ENCODE measurements at places on chromosomes 11 and 22.
A peak's percentile ranks its signal among the peaks of the same experiment; 100 is the strongest.

- no peak for DNase-seq
Measured at GRCh38 chr11:11279956-11280689, 72.9 kb downstream of the CSNK2A3 start.

- DNase-seq: no peak
Measured at GRCh38 chr11:100851147-100851546, 164.1 kb downstream of the ARHGAP42 start.

DNA sequence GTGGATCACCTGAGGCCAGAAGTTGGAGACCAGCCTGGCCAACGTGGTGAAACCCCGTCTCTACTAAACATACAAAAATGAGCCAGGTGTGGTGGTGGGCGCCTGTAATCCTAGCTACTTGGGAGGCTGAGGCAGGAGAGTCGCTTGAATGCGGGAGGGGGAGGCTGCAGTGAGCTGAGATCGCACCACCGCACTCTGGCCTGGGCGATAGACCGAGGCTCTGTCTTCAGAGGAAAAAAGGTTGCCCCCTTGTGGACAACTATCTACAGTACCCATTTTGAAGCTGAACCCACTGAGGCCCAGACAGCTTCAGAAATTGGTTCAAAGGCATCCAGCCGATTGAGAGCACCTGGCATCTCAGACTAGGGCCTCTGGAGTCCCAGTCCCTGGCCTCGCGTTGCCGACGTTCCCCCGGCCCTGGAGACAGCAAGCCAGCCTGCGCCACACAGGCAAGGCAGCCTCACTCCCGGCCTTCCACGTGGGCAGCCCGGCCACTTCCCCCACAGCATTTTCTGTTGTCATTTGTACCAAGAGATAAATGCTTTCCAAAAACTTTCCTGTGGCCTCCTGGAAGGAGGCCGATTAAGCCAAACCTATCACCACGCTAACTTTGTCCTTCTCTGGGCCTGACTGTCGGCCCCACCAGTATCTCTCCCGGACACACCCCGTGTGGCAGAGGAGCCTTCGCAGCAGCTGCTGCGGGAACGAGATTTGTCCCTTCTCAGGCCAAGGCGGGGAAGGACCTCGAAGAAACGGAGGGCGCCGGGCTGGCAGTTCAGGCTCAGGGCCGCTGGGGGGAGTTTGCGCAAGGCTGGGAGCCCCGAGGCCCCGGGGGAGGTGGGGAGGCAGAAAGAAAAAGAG, 82.8 kb downstream of the FLI1 start:
- DNase-seq: peak; percentile 15

GRCh38 chr11:94664346-94664745, 97.2 kb downstream of the PIWIL4 start:
- no peak for DNase-seq

DNA sequence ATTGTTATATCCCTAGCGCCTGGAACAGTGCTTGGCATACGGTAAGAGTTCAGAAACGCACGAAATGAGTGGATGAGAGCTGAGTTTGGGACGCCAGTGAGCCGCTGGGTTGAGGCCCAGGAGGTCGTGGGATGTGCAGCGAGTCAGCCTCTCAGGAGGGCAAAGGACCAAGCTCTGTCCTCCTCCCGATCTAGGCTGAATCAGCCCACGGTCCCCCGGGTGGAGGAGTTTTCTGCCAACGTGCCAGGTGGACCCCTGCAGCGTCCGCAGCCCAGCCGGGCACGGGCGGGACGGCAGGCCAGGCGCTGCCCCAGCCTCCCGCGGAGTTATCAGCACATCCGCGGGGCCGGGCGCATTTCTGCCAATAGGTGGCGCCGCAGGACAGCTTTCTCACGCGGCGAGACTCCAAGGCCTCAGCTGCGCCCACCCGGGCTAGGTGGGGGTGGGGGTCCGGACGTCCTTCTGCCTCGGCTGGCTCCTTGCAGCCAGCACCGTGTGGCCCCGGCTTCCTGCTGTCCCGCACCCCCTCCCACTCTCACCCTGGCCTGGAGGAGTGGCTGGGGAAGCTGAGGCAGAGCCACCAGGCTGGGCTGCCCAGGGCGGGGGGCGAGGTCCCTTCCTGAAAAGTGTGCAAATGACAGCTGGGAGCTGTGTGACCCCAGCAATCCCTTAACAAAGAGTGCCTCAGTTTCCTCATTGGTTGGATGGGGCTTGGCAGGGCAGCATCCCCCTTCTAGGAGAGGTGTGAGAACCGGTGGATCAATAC, 2.2 kb upstream of the RPS19BP1 start:
- peak; percentile 63 for DNase-seq

- DNase-seq: no peak
Measured at GRCh38 chr11:38392176-38392575, 1794.1 kb upstream of the RAG2 start.

- DNase-seq: no peak
Measured at GRCh38 chr11:33533386-33534052, 167.1 kb downstream of the C11orf91 start.

DNA sequence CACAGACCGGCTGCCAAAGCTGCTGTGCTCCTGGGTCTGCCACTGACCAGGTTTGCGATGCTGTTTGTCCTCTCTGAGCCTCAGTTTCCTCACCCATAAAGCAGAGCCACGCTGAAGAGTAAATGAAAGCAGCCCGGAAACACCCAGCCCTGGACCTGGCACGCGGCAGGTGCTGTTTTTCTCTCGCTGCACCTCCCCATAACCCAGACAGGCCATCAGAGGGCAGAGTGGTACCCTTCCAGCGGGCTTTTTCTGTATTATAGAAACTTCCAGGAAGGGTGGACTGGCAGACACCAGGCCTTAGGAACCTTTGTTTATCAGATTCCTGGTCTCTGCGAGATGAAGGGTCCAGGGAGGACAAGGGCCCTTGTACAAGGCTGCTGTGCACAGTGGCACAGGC, 17.9 kb upstream of the FGF19 start:
- DNase-seq: no peak

- DNase-seq: no peak
Measured at GRCh38 chr11:128695539-128696221, 1.8 kb downstream of the FLI1 start.

- no peak for DNase-seq
Measured at GRCh38 chr22:35589756-35590093, 27.4 kb downstream of the MB start.

DNA sequence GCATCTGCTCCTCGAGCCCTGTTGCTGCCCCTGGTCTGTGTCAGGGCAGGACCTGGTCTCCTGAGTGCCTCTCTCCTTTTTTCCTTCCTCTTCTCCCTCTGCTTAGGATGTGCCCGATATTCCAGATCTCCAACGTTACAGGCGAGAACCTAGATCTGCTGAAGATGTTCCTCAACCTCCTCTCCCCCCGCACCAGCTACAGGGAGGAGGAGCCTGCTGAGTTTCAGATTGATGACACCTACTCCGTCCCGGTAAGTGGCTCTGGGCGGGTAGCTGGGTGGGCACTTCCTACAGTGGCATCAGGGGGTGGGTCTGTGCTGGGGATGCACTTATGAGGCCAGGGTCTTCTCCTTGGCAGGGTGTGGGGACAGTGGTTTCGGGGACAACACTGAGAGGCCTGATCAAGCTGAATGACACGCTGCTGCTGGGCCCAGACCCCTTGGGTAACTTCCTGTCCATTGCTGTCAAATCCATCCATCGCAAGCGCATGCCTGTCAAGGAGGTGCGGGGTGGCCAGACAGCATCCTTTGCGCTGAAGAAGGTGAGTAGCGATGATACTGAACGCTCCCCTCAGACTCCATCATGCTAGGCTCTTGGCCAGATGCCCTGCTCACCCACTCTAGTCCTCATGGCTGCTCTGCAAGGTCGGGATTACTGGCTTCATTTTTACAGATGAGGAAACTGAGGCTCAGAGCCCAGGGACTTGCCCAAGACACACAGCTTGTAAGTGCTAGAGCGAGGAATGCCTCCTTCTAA, 20.3 kb downstream of the GTPBP1 start:
- no peak for DNase-seq

DNA sequence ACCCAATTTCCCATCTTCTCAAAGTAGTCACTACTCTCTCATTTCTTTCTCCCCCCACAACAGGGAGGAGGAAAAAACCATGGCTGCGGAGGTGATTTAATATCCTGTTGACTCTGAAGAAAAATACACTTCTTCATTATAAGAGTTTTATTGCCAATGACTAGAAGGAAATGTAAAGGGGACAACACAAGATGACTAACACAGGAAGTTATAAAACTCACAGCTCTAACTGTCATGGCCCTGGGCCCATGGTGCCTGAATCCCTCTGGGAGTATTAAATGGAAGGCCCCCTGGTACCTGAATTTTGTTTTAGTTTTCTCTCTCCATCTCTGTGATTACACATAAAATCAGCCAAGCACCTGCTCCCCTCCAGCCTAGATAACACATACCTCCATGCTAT, 352.8 kb upstream of the FAT3 start:
- no peak for DNase-seq

DNA sequence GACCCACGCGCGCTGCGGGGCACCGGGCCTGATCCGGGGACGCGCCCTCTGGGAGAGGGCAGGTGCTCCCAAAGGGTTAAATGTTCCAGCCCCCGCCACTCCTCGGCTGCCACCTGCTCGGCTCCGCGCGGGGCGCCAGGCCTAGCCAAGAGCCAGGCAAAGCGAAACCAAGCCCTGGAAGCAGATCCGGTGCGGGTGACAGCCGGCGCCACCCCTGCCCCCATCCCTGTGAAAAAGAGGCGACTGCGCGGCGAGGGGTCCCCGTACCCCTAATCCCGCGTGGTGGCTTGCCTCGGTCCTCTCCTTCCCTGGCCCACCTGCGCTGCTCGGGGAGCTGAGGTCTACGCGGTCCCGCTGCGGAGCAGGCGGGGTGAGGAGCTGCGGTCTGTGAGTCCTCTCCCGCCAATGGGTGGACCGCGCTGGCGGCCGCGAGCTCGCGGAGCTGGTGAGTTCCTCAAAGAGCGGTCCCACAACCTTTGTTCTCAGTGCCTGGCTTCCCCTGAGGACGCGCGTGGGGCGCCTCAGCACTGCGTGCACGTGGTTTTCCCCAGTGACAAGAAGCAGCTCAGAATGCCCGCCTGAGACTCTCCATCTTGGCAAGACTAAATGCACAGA, at the start of gene ME3:
ME3 (minus strand) TSS at position 610 of the 615 bp plus-strand sequence.
- DNase-seq: no peak

DNA sequence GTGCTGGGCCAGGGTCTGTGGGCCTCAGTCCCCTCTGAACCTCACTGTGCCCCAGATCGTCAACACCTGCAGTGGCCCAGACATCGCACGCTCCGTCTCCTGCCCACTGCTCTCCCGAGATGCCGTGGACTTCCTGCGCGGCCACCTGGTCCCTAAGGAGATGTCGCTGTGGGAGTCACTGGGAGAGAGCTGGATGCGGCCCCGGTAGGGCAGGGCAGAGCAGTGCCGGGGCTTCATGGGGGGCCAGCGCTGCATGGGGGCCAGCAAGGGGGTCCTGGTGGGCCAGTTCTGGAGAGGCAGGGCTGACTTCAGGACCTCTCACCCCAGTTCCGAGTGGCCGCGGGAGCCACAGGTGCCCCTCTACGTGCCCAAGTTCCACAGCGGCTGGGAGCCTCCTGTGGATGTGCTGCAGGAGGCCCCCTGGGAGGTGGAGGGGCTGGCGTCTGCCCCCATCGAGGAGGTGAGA, 16.3 kb downstream of the EPS8L2 start:
- DNase-seq: no peak

DNA sequence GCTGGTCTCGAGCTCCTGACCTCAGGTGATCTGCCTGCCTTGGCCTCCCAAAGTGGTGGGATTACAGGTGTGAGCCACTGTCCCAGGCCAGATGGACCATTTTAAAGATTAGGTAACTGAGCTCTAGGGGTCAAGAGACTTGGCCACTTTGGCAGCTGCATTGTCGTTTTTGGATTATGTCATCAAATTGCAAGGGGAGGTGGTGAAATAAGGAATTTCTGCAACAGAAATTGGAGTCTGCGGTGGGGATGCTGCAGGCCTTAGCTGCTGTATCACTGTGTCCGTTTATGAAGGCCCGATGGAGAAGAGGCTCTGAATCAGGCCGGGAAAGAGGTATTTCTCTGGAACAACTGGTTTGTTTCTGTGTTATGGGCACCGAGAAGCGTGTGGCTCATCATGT, 34.6 kb downstream of the PTPRJ start:
- DNase-seq: no peak

- DNase-seq: no peak
Measured at GRCh38 chr22:46202897-46203600, 47.0 kb downstream of the CDPF1 start.

GRCh38 chr11:18768978-18769377, 22.6 kb downstream of the PTPN5 start:
- DNase-seq: no peak

GRCh38 chr22:43955883-43956782, 891 bp downstream of the SAMM50 start:
- no peak for DNase-seq

DNA sequence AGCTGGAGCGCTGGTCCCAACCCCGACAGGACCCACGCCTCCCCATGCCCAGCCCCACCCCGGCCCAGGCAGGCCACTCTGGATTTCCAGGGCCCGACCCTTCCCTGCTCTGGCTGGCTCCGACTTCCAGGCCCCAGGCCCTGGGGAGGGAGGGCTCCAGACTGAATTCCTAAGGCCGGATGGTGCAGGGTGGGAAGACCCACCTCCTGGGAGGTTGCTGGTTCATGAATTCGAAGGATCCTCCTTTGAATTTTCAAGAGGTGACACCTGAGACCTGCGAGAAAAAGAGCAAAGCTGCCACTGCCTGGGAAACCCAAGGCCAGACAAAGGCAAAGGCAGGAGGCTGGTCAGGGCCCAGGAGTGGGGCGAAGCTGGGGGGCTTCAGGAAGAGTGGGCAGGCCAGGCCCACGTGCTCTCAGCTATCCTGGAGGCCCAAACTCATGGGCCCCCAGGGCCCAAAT, 47.0 kb upstream of the LINC01488 start:
- no peak for DNase-seq

- DNase-seq: no peak
Measured at GRCh38 chr11:112118176-112118575, 31.5 kb downstream of the SDHD start.

Measured in stimulated activated CD8-positive, alpha-beta memory T cell treated with anti-CD3 and anti-CD28 coated beads, Interleukin-15, amount 100 ng/mL, for 48 hours (primary cell).